ENCODE measurements at places on chromosomes 3 and 15.

DNA sequence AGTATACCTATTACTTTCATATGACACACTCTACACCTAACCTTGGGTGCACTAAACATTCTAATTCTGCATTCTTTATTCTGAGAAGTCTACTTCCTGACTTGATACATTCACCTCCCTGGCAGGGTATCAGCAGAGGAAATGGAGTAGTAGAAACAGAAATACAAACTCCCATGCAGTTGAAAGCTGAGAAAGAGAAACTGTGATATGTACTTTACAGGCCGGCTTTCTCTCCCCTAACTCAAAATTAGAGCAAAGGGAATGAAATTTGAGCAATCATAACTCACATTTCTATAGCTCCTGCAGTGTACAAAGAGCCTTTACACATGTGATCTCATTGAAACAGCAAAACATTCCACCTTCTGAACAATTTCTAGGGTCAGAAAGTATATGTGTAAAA lies 135.5 kb upstream of the COL8A1 start:
- no peak for DNase-seq

- no peak for DNase-seq
Observed at GRCh38 chr3:159800434-159801155, 188.0 kb upstream of the IL12A start.

DNA sequence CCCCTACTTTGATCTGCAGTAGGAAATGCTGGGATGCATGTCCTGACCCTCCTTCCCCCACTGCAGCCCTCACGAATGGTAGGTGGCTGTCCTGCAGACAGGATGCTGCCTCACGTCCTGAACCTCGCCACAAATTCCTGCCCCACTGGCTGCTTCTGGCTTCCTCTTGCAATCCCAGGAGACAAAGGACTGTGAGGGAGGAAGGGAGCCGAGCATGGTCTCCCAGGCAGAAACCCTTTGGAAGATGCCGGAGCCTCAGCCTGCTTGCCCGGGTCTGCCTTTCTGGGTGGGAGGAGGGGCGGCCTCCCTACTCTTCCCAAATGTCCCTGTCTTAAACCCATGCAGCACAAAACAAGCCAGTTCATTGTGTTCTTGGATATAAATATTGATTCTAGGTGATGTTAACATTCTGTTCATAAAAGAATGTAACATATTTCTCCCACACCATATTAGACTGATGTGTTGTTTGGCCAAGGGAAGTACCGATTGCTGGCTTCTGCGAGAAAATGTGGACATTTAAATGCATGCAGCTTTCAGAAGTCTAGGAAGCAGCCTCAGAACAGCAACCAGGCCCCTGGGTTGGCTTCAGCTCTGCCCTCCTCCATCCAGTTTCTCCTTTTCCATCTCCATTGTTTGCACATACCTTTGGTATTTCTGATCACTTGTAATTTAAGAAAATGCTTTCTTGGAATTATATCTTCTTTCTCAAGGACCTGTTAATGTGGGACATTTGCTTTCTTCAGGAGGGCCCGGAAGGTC lies 75.3 kb downstream of the HMG20A start:
- no peak for DNase-seq

- DNase-seq = peak; percentile 5
Observed at GRCh38 chr15:100766243-100767000, 113.2 kb upstream of the ALDH1A3 start.

DNA sequence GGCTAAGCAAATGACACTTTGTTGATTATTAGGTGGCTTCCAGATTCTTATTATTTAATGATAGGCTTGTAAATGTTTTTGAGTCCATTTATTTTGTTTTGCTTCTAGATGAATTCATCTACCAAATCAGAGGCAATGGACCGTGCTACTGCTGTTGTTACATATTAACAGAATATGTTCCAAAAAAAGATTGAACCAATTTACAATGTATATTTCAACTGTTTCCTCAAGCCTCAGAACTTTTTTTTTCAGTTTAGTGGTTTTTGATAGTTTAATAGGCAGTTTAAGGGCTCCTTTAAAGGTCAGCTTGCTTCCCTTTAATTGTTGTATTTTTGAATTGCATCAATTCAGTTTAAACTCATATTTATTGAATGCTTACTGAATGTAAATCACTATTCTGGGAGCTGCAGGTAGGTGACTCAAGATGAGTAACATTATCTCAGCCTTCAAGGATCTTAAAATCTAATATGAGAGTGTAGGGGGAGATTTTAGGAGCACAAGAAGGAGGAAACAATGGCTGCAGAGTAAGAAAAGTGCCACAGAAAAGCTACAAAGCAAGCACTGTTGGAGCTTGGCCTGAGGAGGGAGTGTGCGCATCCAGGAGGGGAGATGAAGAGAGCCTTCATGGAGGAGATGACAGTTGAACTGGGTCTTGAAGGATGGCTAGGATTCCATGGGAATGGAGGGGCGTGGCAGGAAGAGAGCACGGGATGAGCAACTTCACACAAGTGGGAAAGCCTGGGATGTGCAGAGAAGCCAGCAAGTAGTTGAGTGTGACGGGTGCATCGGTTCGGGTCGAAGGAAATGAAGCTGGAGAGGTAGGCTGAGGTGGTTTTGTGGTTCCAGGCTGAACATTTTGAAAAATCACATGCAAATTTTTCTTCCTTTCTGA lies 14.7 kb downstream of the MAP2K1 start:
- no peak for DNase-seq

GRCh38 chr3:61673651-61674050 lies 112.3 kb downstream of the PTPRG start:
- no peak for DNase-seq

GRCh38 chr15:62165793-62166375 lies 799 bp upstream of the C2CD4B start:
- no peak for DNase-seq

- no peak for DNase-seq
Observed at GRCh38 chr3:128277378-128278069, 124.2 kb downstream of the EEFSEC start.

- no peak for DNase-seq
Observed at GRCh38 chr15:27746401-27746955, 352.6 kb downstream of the OCA2 start.

- no peak for DNase-seq
Observed at GRCh38 chr3:127753338-127753737, 69.0 kb downstream of the MGLL start.

- DNase-seq = no peak
Observed at GRCh38 chr15:95409626-95410310, 920.7 kb upstream of the NR2F2 start.

GRCh38 chr3:104005815-104006214 lies 1360.9 kb upstream of the ALCAM start:
- no peak for DNase-seq

DNA sequence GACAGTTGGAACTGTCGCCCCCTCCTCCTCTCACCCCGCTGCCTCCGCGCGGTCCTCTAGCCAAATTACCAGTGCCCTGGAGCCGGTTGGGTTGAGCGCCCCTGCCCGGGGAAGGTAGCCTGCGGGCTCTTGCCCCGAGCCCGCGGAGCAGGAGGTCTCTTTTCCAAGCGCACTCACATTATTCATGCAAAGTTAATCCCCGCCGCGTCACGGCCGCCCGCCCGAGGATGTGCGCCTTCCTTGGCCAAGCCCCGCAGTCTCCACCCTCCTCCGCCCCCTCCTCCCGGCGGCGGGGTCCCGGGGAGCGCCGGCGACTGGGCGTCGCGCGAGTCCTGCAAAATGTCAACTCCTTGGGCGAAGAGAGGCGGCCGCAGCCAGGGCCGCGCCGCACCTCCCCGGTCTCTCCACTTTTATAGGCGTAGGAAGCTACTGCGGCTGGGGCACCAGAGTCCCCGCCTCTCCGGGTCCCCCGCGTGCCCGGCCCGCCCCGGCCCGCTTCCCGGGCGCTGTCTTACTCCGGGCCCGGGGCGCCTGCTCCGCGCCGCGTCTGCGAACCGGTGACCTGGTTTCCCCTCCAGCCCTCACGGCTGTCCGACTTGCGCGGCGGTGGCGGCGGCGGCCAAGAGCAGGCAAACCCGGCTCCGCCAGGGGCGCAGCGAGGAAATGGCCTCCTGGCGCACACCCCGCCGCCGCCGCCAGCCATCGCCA lies at the start of gene THRB:
Gene THRB (minus strand): TSS at position 233 of the 708 bp plus-strand sequence.
- peak; percentile 59 for DNase-seq

DNA sequence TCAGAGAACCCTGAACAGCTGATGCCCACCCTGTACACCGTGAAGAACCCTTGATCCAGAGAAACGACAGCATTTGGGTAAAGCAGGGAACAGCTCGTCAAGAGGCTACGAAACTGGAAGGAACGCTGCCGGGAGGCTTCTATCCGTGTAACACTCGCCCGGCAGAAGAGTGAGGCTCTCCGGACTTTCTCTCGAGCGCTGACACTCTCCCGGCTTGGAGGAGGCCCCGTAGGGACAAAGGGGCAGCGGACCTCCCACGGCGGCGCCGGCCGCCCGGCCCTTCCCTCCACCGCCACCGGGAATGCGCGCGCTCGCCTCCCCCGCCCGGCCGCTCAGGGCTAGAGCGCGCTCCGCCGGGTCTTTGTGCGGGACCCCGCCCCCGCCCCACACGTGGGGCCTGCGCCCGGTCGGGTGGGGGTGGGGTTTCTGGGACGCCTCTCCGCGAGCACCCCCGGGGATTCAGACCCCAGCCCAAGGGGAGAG lies 1.7 kb downstream of the HYAL2 start:
- peak; percentile 90 for DNase-seq

GRCh38 chr15:63469190-63469589 lies 35.2 kb upstream of the USP3 start:
- no peak for DNase-seq

DNA sequence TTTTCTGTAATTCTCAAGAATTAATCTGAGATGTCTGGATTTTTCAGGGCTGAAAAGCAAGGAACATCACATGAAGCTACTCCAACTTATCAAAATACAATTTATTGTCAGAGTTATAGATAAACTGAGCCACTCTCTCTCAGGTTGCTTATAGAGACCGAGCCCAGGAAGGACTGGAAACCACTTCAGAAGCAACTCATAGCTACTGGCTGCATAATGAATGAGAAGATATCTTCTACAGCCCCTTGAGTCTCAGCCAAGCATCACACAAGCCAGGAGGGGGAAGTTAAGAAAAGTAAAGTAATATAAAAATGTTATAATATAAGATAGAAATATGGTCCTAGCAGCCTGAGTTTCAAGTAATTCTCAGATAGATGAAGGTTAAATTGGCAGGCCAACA lies 186.0 kb downstream of the TNIK start:
- DNase-seq = no peak

DNA sequence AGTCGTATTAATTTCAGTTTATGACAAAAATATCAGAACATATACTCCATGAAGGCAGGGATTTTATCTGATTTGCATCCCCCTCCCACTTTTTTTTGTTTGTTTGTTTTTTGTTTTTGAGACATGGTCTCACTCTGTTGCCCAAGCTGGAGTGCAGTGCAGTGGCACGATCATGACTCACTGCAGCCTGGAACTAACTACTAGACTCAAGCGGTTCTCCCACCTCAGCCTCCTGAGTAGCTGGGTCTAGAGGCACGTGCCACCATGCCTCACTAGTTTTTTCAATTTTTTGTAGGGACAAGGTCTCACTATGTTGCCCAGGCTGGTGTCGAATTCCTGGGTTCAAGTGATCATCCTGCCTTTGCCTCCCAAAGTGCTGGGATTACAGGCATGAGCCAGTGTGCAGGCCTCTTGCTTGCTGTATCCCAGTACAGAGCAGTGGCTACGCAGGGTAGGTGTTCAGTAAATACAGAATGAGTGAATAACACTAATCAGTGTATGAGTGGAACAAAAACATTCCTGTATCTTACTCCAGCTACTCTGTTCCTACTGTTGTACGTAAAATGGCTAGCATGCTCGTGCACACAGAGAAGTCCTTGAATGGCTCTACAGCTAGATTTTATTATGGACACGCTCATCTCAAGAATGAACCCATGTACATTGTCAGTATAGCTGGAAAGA lies 272.4 kb downstream of the FOXP1 start:
- DNase-seq = no peak

DNA sequence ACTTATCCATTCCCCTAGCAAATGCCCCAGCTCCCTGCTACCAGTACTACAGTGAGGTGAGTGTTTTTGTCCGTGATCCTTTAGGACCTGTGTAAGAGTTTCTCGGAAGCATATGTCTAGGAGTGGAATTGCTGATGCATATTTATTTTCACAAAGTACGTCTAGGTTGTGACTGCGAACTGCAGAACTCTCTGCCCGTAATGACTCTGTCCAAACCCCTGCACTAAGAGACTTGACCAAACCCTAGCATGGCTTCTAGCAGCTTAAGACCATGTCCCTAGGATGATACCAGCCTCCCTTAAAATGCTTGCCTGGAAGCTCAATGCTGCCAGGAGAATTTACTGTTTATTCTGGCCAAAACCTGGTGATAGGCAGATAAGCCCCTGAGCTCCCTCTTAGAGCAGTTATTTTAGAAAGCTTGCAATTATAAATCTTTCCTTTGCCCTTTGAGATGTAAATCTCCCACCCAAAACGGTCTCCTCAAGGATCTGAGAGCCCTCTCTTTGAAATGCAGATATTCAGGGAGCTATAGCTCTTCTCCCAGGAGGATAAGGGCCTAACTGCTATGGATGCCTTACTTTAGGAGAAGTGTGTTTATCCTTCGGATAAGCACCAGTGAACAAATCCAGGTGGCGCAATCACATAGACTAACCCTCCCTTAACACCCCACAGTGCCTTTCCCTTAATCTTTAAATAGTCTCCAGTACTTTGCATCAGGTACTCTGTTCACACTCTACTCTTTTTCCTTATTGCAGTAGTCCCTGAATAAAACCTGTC lies 14.7 kb upstream of the CA12 start:
- no peak for DNase-seq

- no peak for DNase-seq
Observed at GRCh38 chr3:112619295-112619694, 21.6 kb downstream of the CCDC80 start.

GRCh38 chr3:50639055-50639494 lies 22.1 kb downstream of the MAPKAPK3 start:
- DNase-seq = no peak

GRCh38 chr3:184040010-184040409 lies 8.5 kb downstream of the HTR3D start:
- no peak for DNase-seq

All from GM20000 (cell line).